Bronchial epithelial cell (primary cell): ENCODE measurements at places on chromosomes 2 and 18.
A peak's percentile ranks its signal among the peaks of the same experiment; 100 is the strongest.

GRCh38 chr2:187966924-187967323 is 324.8 kb upstream of the GULP1 start:
- no peak for DNase-seq

GRCh38 chr2:205483095-205483494 is 199.2 kb upstream of the NRP2 start:
- no peak for DNase-seq

DNA sequence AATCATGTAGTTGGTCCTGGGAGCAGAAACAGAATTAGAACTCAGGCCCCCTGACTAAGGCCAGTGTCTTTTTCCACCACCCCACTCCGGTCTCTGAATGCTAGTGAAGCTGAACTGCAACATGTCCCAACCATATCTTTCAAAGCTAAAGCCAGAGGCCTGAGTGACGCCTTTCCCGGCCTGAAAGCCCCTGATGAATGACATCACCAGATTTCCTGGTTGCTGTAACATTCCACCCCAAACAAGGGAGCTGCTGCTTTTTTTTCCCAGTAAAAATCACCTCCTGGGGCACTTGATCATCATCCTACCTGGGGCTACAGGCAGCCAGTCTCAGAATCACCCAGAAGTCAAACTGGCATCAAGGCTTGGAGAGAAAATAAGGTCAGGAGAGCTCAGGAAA is 162.7 kb downstream of the ARL4C start:
- DNase-seq, result peak; percentile 70

GRCh38 chr18:62122330-62122729 is 64.5 kb downstream of the PIGN start:
- no peak for DNase-seq

- peak; percentile 78 for DNase-seq
These were observed 38.7 kb downstream of the MCFD2 start for GRCh38 chr2:46876741-46877384.

- no peak for DNase-seq
These were observed 273.3 kb downstream of the NDUFA10 start for GRCh38 chr2:239751679-239752355.

GRCh38 chr2:9655441-9656269 is 24.9 kb upstream of the YWHAQ start:
- DNase-seq, result no peak

DNA sequence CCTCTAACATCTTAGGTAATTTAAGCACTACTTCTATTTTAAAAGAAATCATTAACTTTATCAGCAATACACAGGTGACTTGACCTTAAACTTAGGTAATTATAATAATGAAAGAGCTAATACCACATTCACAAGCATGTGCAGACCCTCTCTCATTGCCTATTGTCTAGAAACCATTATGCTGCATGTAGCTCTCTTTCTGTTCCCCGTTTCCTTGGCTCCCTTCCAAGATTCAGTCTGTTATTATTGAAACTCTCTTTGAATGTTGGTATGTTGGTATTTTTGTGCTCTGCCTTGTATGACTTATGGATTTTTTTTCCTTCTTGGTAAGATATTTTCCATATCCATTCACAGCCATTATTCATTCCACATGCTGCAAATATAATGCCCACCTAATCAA is 201.2 kb downstream of the CDCA7 start:
- DNase-seq, result no peak

GRCh38 chr2:46873604-46874068 is 42.0 kb downstream of the MCFD2 start:
- DNase-seq, result peak; percentile 97

GRCh38 chr2:201093573-201093972 is 21.8 kb downstream of the NDUFB3 start:
- no peak for DNase-seq

- DNase-seq, result no peak
These were observed 132.7 kb downstream of the PTGR3 start for GRCh38 chr18:75076286-75076685.

DNA sequence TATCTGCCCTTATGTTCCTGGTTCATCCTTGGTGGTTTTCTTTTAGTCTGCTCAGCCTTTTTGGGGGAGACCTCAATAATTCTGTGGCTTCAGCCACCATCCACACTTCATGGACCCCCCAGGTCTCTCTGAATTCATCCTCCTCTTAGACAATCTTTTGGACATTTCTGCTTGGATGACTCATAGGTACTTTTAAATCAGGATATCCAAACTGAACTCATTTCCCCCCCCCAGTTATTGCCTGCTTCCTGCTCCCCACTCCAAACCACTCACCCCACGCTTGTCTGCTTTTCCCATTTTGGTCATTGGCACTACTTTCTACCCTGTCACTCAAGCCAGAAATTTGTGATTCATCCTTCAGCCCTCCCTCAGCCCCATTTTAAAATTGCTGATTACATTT is 78.5 kb downstream of the TANC1 start:
- peak; percentile 43 for DNase-seq

DNA sequence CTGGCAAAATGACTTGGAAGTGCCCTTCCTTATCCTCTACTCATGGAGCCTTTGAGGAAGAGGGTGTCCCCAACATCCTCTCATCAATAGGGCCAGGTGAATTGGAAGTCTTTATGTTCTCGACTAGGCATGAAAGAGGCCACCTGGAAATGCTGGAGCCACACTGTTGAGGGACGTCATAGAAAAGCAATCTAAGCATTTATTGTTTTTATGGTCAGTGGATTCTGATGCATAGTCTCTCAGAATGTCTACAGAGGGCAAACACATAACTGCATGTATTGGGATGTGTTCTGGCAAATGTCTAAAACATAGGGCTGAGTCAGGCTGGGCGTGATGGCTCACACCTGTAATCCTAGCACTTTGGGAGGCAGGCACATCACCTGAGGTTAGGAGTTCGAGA is 246.6 kb upstream of the SP5 start:
- DNase-seq, result no peak

GRCh38 chr2:240432430-240432819 is 3.0 kb upstream of the GPC1 start:
- DNase-seq, result no peak

DNA sequence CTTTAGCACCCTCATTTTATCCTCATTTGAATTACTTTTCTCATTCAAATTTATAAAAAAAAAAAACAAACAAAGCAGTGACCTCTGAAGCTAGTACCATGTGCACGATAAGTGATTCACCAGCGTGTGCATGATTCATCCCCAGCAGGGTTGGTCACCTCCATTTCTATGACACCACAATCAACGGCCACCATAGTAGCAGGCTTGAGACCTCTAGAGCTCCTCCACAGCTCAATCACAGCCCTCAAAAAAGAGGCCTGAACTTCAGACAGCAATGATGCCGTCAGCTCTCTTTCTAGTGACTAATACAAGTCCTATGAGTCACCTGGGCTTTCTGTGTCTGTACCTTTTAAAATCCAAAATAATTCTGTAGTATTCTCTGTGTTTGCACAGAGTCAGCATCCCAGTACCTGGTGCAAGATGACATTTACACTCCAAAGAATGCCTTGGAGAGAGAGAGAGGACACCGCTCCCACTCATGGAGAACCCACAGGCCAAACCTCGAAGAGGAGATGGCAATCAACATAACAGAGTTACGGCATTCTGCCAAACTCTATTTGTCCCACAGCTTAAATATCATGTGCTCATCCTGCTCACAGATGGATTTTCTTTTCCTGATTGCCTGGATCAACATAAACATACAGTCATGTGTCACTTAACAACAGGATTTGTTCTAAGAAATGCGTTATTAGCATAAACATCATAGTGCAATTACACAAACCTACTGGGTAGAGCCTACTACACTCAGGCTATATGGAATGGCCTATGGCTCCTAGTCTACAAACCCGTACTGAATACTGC is 58.7 kb downstream of the L3MBTL4 start:
- peak; percentile 64 for DNase-seq

DNA sequence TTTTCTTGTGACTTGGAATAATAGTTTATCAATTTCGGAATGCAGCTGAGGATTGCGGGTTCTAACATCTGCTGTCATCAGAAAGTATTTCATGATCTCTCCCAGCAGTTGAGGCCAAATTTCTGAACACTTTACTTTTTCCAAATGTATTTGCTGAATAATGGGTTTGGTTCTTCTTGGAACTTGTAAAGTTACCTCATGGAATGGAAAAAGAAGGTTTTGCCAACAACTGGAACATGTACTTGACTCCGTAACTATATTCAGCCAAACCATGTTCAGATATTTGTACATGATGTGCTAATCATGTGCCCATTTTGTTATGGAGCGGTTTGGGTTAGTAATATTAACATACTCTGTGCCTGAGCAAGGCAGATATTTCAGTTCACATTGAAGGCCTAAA is 119.6 kb downstream of the LCLAT1 start:
- no peak for DNase-seq

DNA sequence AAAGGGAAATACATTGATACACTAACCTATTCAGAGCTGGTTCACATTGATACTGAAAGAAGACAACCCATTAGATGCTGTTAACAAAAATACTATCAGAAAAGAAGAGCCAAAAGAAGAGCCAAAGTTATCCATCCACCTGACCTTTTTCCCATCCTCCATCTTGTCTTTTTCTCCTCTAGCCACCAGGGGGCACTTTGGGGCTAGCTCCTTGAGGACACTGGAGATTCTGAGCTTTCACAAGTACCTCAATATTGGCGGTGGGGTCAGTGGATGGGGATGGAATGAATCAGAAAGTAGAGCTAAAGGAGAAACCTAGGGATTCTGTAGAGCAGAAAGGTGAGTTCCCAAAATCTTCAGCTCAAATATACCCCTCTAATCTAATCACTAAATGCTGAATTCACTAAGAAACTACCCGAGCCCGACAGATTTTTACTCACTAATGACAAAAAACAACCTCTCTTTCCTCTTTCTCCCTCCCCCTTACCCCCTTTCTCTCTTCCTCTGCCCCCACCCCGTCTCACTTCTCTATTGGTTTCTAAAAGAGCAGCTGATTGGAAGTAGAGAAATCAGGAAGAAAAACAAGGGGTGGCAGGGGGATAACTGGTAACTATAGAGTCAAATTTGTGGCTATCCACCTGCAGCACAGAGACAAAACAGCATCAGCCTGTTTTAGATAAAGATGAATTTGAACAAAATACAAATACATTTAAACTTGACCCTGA is 203.3 kb downstream of the TCF4 start:
- peak; percentile 39 for DNase-seq

DNA sequence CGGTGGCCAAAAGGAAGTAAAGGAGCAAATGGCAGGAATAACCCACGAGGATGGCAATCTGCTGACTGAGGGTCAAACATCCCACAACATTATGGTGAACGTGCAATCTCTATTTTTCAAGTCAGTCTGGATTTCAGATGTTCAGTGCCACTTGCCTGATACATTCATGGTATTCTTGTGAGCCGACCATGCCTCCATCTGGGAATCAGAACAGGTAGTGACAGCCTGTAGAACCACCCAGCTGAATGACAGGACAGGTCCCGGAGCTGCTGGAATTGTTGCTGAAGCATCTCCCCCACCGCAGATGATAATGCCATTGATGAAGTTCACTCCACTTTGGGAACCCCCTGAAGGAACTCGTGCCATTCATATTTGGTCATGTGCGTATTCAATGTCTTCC is 123.2 kb downstream of the CAPN13 start:
- no peak for DNase-seq

DNA sequence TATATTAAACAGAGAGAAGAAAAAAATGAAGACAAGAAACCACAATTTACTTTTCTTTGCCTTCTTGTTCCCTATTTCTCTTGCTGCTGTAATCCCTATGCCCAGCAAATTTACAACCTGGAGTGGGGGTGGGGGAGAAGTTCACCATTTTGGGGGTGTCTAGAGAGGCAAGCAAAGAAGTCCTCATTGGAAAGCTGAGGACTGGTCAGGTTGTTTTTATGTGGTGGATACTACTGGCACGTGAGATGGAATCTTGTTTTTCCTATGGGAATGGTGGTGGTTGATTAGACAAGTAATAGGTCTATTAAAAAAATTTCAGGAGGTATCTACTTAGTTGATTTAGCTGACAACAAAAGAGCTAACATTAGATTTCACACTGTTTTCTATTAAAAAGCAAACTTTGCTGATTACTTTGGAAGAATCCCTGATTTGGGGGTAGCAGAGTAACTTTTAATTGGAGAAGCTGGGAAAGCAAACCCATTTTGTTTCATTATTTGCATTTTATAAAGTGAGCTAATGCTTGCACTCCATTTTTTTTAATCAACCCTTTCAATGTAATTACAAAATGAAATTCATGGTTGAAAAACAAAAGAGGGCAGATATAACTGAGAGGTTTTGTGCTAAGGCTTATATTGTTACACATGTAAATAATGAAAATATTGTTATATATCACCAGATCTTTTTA is 6.0 kb downstream of the POU3F3 start:
- DNase-seq, result no peak

GRCh38 chr2:75462721-75463120 is 98.0 kb downstream of the EVA1A start:
- DNase-seq, result no peak

GRCh38 chr18:34115409-34116081 is 109.2 kb downstream of the NOL4 start:
- DNase-seq, result no peak

DNA sequence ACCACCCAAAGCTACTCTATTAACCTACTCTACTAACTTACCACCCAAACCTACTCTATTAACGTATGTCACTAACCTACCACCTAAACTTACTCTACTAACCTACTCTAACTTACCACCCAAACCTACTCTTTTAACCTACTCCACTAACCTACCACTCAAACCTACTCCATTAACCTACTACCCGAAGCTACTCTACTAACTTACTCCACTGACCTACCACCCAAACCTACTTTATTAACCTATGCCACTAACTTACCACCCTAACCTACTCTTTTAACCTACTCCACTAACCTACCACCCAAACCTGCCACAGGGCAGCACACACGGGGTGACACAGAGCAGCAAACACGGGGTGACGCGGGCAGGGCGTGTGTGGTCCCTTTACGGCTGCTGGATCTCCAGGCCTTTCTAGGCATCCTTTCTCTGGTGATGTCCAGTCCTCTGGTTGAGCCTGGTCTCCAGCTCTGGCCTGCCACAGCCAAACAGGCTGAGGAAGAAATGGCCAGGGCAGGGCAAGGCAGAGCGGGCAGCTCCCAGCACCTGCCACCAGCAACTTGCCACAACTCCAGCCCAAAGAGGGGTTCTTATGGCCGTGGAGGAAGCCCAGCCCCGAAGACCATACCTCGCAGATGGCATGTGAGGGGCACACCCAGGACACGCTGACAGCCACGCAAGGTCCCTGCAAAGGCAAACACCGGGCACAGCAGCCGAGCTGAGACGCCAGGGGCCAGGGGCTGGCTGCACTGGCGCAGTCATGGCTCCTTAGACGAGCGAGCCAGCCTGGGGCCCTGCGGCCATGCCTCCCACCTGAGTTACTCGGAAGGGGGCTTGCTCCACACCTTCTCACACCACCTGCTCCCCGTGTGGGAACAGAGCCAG is 25.7 kb downstream of the PXDN start:
- no peak for DNase-seq

DNA sequence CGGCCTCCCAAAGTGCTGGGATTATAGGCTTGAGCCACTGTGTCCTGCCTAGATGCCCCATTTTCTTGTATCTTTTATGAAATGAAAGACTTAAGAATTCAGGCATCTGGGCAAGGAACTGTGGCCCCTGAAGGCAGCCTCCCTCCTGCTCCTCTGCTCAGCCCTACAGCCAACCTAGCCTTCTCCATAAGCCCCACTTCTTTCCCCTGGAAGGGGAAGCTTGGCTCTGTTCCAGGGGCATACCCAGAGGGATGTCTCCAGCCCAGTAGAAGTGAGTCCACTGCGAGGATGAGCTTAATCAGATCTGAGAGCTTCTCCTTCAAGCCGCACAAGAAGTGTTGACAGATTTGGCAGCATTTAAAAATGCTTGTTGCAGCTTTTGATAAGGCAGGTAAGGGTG is 39.7 kb downstream of the RHOB start:
- DNase-seq, result no peak

GRCh38 chr2:163621445-163622004 is 114.3 kb downstream of the FIGN start:
- no peak for DNase-seq

GRCh38 chr2:196927376-196928225 is 1.1 kb upstream of the PGAP1 start:
- DNase-seq, result peak; percentile 87
